Panc1 (cell line): ENCODE measurements at places on chromosomes 6 and 20. TPM values are rescaled to one million over a fixed set of nuclear protein-coding genes. Genes with fewer than 3 reads are reported as not detected.

Gene BTNL2
- total RNA-seq, result not detected

Gene UCKL1
- 47.4 TPM for total RNA-seq

Gene SUMO4
- 1.1 TPM for total RNA-seq

Gene MCHR2
- total RNA-seq, result not detected

Gene WDR46
- 80.6 TPM for total RNA-seq

Gene GUCA1A
- not detected for total RNA-seq

Gene SLPI
- total RNA-seq, result 0.74 TPM

Gene CTAGE9
- 0.15 TPM for total RNA-seq

Gene MYLK2
- total RNA-seq, result 0.87 TPM

- no peak overlapping the region for H3K27ac ChIP-seq
- DNase-seq, result no peak
- no peak overlapping the region for H3K4me3 ChIP-seq
- H3K27me3 ChIP-seq, result no peaks in the 10 kb centered on the region
These were observed 290.8 kb upstream of the RNF24 start for GRCh38 chr20:4306206-4306605.

- no peak for DNase-seq
- H3K4me1 ChIP-seq, result peaks cover 11% of the 10 kb centered on the region; the same call in 1 of the 2 replicates
- no peak overlapping the region for H3K27ac ChIP-seq
- H3K4me3 ChIP-seq, result peak overlapping the region; percentile 26; the same call in 1 of the 2 replicates
These were observed 44.5 kb downstream of the RAMACL start for GRCh38 chr6:166541876-166542579.

GRCh38 chr20:2163312-2163711, 61.7 kb downstream of the STK35 start:
- no peaks in the 10 kb centered on the region for H3K36me3 ChIP-seq
- no peak overlapping the region for H3K27ac ChIP-seq
- H3K4me1 ChIP-seq, result no peaks in the 10 kb centered on the region

DNA sequence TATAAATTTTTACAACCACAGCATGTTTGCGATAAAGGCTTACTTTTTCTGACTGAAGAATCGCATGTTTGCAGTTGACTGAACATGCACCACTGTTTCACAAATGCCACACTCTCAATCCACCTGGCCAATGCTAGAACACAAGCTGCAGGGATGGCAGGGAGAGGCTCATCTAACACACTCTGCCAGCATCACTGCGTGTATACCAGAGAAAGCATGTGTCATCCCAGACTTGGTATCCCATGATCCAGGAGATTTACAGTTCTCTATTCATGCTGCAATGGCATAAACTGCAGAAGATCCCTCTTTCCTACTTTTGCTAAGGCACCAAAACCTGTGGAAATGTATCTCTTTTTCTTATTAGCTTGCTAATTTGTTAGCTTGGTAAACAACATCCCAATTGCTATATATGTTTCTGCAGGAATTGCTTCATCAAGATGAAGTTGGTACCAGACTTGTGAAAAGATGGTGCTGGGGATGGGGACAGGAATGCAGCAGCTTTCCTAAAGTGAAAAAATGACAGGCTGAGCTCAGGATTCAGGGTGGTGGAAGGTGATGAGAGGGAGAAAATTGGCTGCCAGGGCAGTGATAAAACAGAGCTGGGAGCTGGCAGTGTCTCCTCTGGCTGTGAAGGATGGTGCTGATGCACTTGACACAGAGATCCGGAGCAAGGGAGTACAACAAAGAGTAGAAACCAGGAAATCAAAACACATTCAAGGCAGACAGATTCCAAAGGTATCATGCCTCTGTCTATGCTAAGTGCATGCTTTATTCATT, 186.9 kb downstream of the HIVEP2 start:
- H3K27me3 ChIP-seq, result no peaks in the 10 kb centered on the region
- no peak overlapping the region for H3K4me3 ChIP-seq
- DNase-seq, result no peak
- no peaks in the 10 kb centered on the region for H3K36me3 ChIP-seq

- no peak overlapping the region for H3K27ac ChIP-seq
- no peaks in the 10 kb centered on the region for H3K4me1 ChIP-seq
- no peaks in the 10 kb centered on the region for H3K36me3 ChIP-seq
These were observed 60.8 kb downstream of the VEGFA start for GRCh38 chr6:43830775-43831174.

GRCh38 chr6:21438237-21438985, 155.1 kb upstream of the SOX4 start:
- H3K4me1 ChIP-seq, result no peaks in the 10 kb centered on the region
- no peaks in the 10 kb centered on the region for H3K27me3 ChIP-seq
- H3K4me3 ChIP-seq, result no peak overlapping the region
- no peak for DNase-seq
- H3K36me3 ChIP-seq, result no peaks in the 10 kb centered on the region
- no peak overlapping the region for H3K27ac ChIP-seq

DNA sequence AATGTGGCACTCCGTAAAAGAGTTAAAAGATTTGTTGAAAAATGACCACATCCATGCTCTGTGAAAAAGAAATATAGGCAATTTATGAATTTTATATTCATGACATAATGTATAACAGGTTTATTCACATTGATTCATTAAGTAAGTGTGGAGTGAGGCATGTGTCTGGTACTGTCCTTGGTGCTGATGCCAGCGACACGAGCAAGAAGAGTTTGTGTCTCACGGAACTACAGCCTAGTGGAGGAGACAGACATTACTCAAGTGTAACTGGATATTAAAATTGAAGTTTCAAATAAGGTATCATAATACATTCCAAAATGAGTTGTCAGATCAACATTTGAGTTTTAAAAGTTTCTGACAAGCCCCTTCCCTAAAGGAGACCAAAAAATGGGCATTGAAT, 158.2 kb upstream of the PRND start:
- no peak overlapping the region for H3K27ac ChIP-seq
- DNase-seq, result no peak
- H3K36me3 ChIP-seq, result no peaks in the 10 kb centered on the region
- no peaks in the 10 kb centered on the region for H3K4me1 ChIP-seq
- no peaks in the 10 kb centered on the region for H3K27me3 ChIP-seq

DNA sequence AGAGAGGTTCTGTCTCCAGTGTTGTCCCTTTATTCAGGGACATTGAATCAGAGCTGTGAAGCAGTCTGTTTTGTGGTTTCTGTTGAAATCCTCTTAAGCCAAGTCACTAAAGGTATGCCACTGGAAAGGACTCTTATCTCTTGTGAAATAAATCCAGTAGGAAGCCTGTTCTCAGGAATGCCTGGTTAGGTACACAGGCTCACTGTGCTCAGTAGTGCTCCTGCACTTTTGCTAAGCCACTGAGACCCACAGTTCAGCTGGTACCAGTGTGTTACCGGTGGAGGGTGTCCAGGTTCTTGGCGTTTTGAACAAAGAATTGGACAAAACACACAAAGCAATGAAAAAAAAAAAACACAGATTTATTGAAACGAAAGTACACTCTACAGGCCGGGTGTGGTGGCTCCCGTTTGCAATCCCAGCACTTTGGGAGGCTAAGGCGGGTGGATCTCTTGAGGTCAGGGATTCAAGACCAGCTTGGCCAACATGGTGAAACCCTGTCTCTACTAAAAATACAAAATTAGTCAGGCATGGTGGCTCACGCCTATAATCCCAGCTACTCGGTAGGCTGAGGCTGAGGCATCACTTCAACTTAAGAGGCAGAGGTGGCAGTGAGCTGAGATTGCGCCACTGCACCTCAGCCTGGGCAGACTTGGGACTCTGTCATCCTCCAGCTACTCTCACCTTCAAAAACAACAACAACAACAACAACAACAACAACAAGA, 186.1 kb downstream of the JARID2 start:
- no peak overlapping the region for H3K4me3 ChIP-seq
- no peaks in the 10 kb centered on the region; the same call in 1 of the 2 replicates for H3K4me1 ChIP-seq
- no peaks in the 10 kb centered on the region for H3K27me3 ChIP-seq

GRCh38 chr6:143525356-143525755, 13.8 kb upstream of the FUCA2 start:
- H3K27me3 ChIP-seq, result no peaks in the 10 kb centered on the region; the same call in 1 of the 2 replicates
- no peak overlapping the region for H3K27ac ChIP-seq
- no peak overlapping the region for H3K4me3 ChIP-seq
- H3K36me3 ChIP-seq, result no peaks in the 10 kb centered on the region
- H3K4me1 ChIP-seq, result no peaks in the 10 kb centered on the region

- no peak overlapping the region for H3K4me3 ChIP-seq
- H3K4me1 ChIP-seq, result no peaks in the 10 kb centered on the region
- no peak for DNase-seq
These were observed 70.2 kb downstream of the CEP57L1 start for GRCh38 chr6:109165392-109165974.

DNA sequence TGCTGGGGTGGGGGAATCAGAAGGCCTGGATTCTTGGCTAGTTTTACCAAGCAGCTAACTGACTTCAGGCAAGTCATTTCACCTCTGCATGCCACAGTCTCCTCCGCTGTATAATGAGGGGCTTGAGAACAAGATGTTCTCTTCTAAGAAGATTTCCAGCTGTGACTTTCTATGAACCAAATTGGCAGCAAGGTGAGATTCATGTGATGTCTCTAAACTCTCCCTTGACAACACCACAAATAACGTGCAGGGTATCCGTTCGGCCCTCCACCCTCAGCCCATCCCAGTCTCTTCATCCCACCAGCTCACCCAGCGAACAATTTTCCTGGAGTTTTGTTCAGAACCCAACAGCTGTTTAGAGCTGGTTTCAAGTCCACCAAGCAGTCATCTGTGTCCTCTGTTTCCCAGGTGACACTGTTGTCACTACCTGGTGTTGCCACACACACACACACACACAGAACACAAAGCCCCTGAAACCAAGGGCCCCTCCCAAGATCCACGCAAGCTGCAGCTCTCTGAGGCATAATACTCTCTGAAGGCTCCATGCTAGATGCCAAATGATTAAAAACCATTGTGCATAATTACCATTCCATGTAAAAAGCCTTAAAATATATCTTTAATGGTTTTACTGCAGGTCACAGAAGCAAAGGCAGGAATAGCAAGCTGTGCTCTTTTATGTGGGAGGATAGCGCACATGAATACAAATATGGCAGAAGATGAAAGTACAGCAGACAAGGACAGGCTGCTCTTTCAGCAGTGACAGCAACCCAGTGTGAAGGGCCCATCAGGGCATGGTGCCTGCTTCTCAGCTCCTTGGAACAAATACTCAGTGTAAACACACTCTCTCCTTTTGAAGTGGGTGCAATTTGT, 48.2 kb downstream of the ARHGAP18 start:
- H3K4me1 ChIP-seq, result peaks cover 11% of the 10 kb centered on the region
- H3K27ac ChIP-seq, result peak overlapping the region; percentile 63; the same call in 1 of the 2 replicates
- no peak overlapping the region for H3K4me3 ChIP-seq
- H3K36me3 ChIP-seq, result no peaks in the 10 kb centered on the region

- peaks cover 8% of the 10 kb centered on the region; the same call in 1 of the 2 replicates for H3K27me3 ChIP-seq
- DNase-seq, result no peak
- no peaks in the 10 kb centered on the region; the same call in 1 of the 2 replicates for H3K36me3 ChIP-seq
- no peaks in the 10 kb centered on the region for H3K4me1 ChIP-seq
- no peak overlapping the region for H3K27ac ChIP-seq
These were observed 309.8 kb downstream of the HIVEP2 start for GRCh38 chr6:142635130-142635529.

DNA sequence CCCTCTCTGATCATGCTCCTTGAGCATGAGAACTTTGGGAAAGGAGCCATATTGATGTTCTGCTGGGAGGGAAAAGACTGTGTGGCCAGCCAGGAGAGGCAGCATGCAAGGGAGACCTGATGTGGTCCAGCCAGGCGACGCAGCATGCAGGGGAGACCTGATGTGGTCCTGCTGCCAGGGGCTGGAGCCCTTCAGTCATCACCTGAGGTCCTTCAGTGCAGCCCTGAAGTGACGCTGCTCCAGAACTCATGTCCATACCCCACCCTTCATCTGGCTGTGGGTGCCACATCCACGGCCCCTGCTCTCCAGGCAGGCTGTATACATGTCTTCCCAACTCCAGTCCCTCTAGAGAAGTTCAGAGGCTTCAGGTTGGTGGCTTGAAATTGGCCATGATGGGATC, 134.4 kb downstream of the ERMARD start:
- no peak overlapping the region for H3K27ac ChIP-seq
- H3K4me3 ChIP-seq, result no peak overlapping the region
- no peaks in the 10 kb centered on the region for H3K36me3 ChIP-seq
- no peak for DNase-seq

DNA sequence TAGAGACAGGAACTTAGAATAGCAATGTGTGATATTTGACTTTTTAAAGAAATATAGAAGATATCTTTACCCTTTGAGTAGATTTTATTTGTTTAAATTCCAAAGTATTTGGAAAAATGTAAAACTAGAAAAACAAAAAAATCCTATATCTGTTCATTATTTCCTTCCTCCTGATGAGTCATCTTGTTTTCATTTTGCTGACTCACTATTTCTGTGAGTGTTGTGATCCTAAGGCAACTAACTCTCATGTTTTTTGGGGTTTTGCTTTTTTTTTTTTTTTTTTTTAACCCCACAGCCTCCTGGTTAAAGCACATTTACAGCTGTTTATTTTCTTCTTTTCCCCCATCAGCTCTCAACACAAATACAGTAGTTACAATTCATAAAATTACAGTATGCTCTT, 37.8 kb upstream of the THEMIS start:
- H3K4me1 ChIP-seq, result no peaks in the 10 kb centered on the region
- no peak for DNase-seq
- H3K4me3 ChIP-seq, result no peak overlapping the region
- no peaks in the 10 kb centered on the region for H3K36me3 ChIP-seq

DNA sequence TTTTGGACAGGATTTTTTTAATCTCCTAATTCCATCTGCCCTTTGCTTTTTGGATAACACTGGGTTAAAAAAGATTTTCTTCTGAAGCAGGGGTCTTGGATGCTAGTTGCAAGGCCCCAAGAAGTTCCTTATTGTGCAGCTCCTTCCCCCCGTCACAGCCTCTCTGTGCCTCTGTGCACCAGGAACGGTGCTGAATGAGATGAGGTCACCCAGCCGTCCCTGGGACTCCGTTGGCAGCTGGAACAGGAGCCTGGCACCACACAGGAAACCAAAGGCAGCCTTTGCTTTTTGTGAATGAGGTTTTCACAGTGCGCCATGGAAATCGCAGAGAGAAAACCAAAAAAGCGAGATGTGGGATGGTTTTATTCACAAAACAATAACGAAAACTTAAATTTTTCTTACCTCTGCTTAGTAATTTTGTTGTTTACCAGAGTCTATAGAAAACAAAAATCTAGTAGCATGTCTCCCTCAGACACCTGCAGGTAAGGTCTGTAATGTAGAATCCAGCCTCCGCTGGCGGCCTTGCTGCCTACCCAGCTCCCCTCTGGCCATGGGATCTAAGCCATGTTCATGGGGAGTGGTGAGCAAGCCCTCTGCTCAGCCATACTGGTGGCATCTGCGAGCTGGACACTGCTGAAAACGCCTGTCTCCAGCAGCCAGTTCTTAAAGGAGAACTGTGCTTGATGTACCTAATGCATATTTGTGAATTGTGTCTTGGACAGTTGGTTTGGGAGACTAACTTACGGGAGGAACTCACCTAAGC, 40.4 kb upstream of the SYNJ2 start:
- H3K4me3 ChIP-seq, result no peak overlapping the region
- H3K4me1 ChIP-seq, result no peaks in the 10 kb centered on the region
- peaks cover 39% of the 10 kb centered on the region for H3K36me3 ChIP-seq
- no peaks in the 10 kb centered on the region for H3K27me3 ChIP-seq
- no peak overlapping the region for H3K27ac ChIP-seq

GRCh38 chr20:40562031-40562430, 127.0 kb downstream of the MAFB start:
- no peaks in the 10 kb centered on the region for H3K36me3 ChIP-seq
- no peak for DNase-seq
- H3K4me1 ChIP-seq, result no peaks in the 10 kb centered on the region
- H3K27ac ChIP-seq, result no peak overlapping the region
- no peak overlapping the region for H3K4me3 ChIP-seq
